Stimulated activated CD8-positive, alpha-beta memory T cell treated with anti-CD3 and anti-CD28 coated beads, Interleukin-7, amount 100 ng/mL, for 4 hours (primary cell): ENCODE measurements at places on chromosomes 5 and 9.

- DNase-seq: no peak
These were observed 34.7 kb upstream of the POMT1 start for GRCh38 chr9:131468031-131468430.

DNA sequence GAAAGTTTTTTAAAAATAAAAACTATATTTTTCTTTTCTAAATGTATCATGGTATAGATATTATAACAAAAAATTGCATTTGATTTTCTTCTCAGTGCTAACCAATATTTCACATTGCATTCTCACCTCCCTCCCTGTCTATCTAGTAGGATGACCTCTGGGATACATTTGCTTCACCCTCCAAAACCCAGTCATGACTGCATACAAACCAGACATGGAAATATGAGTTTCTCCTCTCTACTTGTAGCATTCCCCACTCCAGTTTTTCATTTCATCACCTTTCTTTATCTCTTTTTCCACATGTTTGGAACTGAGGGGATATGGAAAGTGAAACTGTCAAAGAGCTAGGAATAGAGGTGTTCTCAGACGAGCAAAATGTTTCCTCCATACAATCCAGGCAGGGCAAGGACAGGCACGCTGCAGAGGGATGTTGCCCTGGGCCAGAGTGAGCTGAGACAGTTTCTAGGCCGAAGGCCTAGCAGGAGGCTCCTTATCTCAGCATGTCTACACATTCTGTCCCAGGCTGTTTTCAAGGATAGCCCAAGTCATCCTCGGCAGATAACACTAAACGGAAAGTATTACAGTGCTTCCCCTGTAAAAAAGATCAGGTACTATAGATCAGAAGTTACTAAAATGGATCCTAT lies 46.7 kb downstream of the MEF2C start:
- no peak for DNase-seq

DNA sequence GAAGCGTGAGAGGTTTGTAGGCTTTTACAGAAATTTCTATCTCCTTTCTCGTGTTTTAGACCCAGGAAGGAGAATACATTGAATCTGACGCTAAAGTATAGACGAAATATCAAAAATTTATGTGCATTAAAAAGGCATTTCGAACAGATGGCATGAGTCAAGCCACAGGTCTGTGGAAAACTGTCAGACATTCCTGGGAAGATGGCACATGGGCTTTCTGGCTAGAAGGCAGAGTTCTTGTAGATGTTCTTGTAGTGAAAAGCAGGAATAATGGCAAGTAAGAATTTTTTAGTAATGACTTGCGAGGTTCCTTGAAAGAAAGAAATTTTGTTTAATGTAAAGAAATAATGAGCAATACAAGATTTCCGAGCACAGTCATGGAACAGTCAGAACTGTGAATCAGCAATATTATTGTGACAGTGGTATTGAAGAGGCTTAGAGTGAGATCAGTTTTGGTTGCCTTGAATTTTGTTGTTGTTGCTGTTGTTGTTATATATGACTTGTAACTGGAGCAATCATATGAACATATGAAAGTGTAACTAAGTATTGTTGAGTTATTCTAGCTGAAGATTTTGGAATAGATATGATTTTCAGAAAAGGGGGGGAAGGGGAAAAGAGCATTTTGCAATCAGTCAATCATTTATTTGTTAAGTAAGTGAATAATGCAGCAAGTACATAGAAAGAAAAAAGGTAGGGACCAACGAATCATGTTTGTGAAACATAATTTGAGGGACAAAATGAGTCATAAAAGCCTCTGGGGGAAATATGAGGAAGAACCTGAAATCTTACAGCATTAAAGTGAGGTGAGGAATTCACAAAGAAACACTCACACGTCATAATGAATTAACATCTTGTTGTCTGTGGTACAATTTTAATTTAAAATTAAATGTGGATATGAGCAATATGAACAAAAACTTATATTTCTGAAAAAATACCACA lies 339.0 kb upstream of the CTNND2 start:
- no peak for DNase-seq

DNA sequence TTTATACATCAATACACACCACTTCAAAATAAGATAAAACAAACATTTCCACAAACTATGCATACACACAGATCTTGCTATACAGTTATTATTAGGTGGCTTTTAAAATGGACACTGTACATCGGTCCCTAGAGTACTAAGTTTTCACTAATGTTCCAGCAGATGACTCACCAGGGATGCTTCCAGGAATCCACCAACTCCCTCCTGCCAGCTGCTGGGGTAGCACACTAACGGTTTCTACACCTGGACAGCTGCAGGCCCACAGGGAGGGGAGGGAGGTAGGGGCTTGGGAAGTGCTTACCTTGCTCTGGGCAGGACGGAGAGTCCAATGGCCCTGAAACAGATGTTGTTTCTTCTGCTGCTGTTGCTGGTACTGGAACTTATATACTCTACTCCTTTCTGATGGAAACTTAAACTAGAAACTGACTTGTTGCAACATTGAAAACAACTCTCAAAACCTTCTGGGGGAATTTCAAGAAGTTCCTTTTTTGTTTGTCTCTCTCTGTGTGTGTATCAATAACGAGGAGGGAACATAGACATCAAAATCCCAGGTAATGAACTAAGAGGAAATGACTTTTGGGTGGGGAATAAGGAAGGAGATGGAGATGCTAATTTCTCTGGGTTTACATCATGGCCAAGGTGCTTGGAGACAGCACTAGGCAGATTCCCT lies at the start of gene IL12B:
Gene IL12B (minus strand): TSS at position 357 of the 670 bp plus-strand sequence. CDS start 3,705 bp downstream, outside the sequence.
- no peak for DNase-seq

GRCh38 chr5:76849419-76850291 lies at the start of gene S100Z:
Gene S100Z, plus strand, starts transcription at chr5:76850014. Its CDS starts 25,346 bp downstream, at chr5:76875360.
- DNase-seq: no peak

- DNase-seq: no peak
These were observed 27.2 kb downstream of the PRRC2B start for GRCh38 chr9:131420980-131421624.

GRCh38 chr9:27532046-27532445 lies 2.4 kb upstream of the MOB3B start:
- DNase-seq: no peak

DNA sequence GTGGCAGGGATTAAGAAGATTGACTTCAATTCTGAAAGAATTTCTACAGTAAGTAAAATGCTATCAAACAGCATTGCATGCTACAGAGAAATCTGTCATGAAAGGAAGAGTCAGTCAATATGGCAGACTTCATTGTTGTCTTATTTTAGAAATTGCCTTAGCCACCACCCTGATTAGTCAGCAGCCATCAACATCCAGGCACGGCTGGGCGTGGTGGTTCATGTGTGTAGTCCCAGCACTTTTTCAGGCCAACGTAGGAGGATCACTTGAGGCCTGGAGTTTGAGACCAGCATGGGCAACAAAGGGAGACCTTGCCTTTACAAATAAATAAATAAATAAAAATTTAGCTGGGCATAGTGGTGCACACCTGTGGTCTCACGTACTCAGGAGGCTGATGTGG lies 46.6 kb downstream of the RMI1 start:
- DNase-seq: no peak
